ENCODE measurements at places on chromosomes 3 and 15.

GRCh38 chr3:106473576-106474475 is 605.0 kb upstream of the CBLB start:
- DNase-seq = no peak

DNA sequence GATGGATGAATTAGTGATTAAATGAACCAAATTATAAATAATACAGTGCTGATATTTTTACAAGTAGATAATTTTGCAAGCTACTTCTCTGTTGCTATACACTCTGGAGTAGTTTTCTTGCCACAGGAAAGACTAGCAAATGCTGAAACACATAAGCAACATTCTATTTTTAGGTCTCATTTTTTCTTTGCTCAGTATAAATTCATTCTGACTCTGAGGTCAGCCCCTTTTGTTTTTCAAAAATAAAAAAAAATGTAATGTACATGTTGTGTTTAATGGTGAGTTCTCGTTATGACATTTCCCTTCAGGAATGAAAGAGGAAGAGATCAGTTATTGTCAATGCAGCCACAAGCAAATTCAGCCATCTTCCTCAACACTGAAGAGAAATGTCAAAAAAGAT is 24.9 kb downstream of the GJD2 start:
- no peak for DNase-seq

DNA sequence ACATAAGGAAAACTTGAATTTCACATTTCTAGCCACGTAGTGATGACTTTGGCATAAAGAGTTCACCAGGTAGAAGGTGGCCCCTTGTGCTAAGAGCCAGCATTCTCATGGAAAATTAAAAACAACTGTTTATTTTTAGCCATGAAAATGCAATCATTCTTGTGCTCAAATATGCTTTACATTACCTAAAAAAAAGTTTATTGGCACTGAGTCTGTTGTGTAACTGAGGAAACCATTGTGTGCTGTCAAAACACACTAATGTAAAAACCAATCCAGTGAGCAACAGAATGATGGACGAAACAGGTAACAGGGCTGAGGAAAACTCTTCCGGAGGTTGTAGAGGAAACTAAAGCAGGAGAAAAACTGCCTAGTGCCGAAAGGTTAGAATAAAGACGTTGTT is 287.0 kb upstream of the TMC3 start:
- no peak for DNase-seq

- no peak for DNase-seq
Measured at GRCh38 chr3:89114841-89115223, 7.4 kb downstream of the EPHA3 start.

DNA sequence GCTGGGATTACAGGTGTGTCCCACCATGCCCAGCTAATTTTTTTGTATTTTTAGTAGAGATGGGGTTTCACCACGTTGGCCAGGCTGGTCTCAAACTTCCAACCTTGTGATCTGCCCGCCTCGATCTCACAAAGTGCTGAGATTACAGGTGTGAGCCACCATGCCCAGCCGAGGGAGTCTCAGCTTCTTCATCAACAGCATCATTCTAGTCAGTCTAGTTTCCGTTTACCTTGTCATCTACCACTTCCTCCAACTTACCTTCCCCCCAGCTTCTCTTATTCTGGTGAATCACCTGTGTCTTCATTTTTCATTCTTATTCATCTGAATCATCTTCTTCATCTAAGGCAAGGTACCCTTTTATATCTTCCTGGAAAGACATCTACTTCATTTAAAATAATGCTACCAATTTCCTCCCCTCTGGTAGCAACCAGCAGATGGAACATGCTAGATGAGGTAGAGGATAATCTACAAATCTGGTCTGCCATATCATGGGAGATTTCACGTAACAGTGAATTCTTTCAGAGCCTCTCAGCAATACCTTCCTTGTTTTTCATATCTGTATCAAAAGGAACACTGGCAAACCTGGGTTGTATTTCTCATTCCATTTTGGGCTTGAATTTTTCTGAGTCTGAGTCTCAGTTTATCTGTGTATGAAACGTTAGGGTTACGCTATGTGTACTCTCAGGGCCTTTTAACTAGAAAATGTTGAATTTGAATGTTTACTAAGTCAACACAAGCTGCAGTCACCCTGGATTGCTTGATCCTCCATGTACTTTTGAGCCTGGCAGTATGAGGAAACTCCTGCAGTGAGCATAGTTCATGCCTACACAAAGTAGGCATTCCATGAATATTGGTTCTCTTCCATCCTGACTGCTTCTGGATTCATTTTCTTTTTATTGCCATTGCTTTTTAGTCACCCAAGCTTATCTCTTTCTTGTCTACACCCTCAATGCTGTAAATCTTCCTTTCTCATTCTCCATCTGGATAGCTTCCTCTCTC is 16.8 kb downstream of the LPP start:
- no peak for DNase-seq

DNA sequence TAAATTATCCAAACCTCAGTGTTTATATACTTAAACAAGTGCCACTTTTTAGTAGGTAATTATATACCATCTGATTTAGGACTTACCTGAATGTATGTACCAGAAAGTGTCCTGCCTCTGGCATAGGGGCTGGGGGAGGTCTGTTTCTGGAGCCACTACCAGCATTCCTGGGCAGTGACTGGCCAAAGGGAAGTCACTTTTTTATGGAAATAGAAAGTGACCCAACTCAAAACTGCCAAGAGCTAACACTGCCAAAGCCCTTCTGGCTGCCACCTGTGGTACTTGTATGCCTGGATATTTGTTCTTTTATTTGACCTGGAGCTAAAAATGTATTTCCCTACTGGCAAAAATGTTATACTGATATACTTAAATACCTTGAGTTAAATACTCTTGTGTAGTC is 42.7 kb downstream of the ESYT3 start:
- DNase-seq = no peak

- DNase-seq = no peak
Measured at GRCh38 chr3:156582532-156583183, 27.7 kb upstream of the SSR3 start.

Data from D341Med (cell line).